Fibroblast of lung (primary cell): ENCODE measurements at places on chromosomes 3 and 15. TPM values are rescaled to one million over a fixed set of nuclear protein-coding genes. Genes with fewer than 3 reads are reported as not detected.
A peak's percentile ranks its signal among the peaks of the same experiment; 100 is the strongest.

Gene CYP19A1
- total RNA-seq = 2.3 and 3.9 TPM in 2 replicates

Gene ADGRG7
- not detected in 2 replicates for total RNA-seq

DNA sequence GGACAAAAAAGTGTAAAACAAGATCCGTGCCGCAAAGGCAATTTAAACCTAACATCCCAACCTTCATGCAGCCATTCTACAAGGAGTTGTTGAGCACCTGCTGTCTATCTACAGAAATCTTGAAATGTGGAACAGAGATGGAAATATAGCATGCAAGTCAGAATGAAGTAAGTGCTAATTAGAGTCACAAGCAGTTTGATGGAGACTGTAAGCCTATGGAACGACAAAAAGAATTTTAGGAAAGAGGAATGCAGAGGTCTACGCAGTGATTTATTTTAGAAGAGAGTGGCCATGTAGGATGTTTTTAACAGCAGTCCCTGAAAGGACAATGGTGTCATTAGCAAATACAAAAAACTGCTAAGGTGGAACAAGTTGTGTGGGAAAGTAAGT lies 851 bp upstream of the DCBLD2 start:
- no peak for DNase-seq
- H3K27ac ChIP-seq = peak overlapping the region; percentile 87
- no peaks in the 10 kb centered on the region for H3K27me3 ChIP-seq
- H3K4me3 ChIP-seq = peak overlapping the region; percentile 62
- H3K36me3 ChIP-seq = no peaks in the 10 kb centered on the region

- peaks cover 11% of the 10 kb centered on the region for H3K27me3 ChIP-seq
- H3K36me3 ChIP-seq = no peaks in the 10 kb centered on the region
- no peaks in the 10 kb centered on the region for H3K4me1 ChIP-seq
- no peak for DNase-seq
These were observed 24.1 kb upstream of the GP9 start for GRCh38 chr3:129036222-129037092.

- H3K27ac ChIP-seq = peak overlapping the region; percentile 23
- H3K4me3 ChIP-seq = no peak overlapping the region
- H3K36me3 ChIP-seq = no peaks in the 10 kb centered on the region
- DNase-seq = peak; percentile 5
- no peaks in the 10 kb centered on the region for H3K27me3 ChIP-seq
These were observed 33.2 kb upstream of the TSPAN3 start for GRCh38 chr15:77104155-77104554.

GRCh38 chr3:32837789-32838188 lies 20.0 kb downstream of the TRIM71 start:
- H3K27ac ChIP-seq = no peak overlapping the region
- H3K4me3 ChIP-seq = no peak overlapping the region
- peaks cover 12% of the 10 kb centered on the region for H3K27me3 ChIP-seq
- no peaks in the 10 kb centered on the region for H3K4me1 ChIP-seq
- DNase-seq = no peak

DNA sequence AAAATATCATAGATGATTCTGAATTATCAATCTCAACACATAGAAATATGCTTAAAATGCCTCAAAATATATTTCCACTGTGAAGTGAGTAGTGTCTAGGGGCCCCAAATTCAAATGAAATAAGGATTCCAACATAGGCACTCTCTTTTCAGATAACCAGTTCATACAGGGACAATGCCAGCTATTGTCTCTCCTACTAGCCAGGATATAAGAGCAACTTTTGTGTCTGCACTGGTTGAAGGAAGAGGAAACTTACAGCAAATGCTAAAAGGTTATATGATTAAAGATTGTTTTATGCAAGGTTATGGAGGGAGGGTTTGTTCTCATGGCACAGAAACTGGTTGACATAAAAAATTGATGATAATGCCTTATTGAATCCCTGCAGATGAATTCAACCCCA lies 579.4 kb upstream of the ALCAM start:
- no peak for DNase-seq
- H3K36me3 ChIP-seq = no peaks in the 10 kb centered on the region
- no peaks in the 10 kb centered on the region for H3K4me1 ChIP-seq

GRCh38 chr15:62847900-62848489 lies 194.6 kb upstream of the TPM1 start:
- H3K4me1 ChIP-seq = no peaks in the 10 kb centered on the region
- no peak overlapping the region for H3K27ac ChIP-seq
- no peaks in the 10 kb centered on the region for H3K36me3 ChIP-seq
- H3K27me3 ChIP-seq = no peaks in the 10 kb centered on the region

- no peak for DNase-seq
- no peaks in the 10 kb centered on the region for H3K4me1 ChIP-seq
- no peak overlapping the region for H3K27ac ChIP-seq
- no peaks in the 10 kb centered on the region for H3K27me3 ChIP-seq
- no peak overlapping the region for H3K4me3 ChIP-seq
These were observed 48.8 kb downstream of the ADAMTS9 start for GRCh38 chr3:64638981-64639481.

DNA sequence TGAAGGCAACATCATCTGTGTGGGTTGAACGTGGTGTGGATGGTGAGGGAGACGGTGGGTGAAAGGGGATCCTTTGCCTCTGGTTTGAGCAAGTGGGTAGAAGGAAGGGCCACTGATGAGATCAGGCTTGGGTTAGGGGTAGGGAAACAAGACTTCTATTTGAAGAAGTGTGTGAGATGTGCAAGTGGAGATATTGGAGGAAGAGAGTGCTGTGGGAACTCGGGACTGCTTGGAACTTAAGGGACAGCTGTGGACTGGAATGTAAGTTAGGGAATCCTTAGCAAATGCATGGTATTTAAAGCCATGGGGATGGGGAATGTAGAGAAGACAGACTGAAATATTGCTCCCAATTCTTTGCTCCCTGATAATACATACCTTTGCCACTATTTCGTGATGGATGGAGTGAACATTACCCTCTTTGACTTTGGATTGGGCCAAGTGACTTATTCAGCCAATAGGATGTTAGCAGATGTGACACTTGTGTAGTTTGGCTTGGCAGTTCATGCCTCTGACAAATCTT lies 30.2 kb upstream of the AMOTL2 start:
- no peak overlapping the region for H3K4me3 ChIP-seq
- DNase-seq = peak; percentile 24
- H3K27ac ChIP-seq = no peak overlapping the region

DNA sequence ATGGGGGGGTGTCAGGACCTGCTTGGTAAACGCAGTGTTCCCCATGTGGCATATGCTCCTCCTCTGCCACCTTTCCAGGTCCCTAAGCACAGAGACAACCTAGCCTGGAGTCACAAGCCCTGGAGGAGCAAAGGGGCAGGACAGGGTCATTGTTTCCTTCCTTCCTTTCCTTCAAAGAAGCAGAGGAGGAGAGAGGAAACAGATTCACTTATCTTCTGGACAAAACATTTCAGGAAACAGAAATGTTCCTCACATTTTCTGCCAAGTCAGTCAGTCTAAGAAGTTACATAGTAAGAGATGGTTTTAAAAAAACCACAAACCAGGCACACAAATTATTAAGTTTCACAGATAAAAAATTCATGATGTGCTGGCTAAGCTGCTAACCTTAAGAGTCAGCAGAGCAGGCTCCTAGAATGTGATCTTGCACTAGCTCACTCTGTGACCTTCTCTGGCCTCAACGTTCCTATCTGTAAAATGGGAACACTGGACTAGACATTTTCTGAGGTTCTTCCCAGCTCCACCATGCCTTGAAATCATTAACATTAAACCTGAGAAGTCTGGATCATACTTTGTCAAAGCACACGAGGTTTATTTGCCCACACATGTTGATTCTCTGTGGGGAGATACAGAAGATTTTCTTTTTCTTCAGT lies 47.9 kb downstream of the ATP13A5 start:
- no peaks in the 10 kb centered on the region for H3K27me3 ChIP-seq
- DNase-seq = no peak
- no peaks in the 10 kb centered on the region for H3K4me1 ChIP-seq
- H3K36me3 ChIP-seq = no peaks in the 10 kb centered on the region
- H3K4me3 ChIP-seq = no peak overlapping the region
- no peak overlapping the region for H3K27ac ChIP-seq

DNA sequence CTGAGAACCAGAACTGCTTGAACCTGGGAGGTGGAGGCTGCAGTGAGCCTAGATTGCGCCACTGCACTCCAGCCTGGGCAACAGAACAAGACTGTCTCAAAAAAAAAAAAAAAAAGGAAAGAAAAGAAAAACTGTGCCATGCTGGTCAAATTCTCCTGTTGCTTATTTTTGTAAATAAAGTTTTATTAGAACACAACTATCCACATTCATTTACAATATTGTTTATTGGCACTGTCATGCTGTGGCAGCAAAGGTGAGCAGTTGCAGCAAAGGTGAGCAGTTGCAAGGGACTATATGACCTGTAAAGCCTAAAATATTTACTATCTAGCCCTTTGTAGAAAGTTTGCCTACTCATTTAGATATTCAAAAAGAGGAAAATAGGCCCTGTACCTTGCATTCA lies 18.3 kb downstream of the ASTE1 start:
- H3K4me3 ChIP-seq = no peak overlapping the region
- peaks cover 8% of the 10 kb centered on the region for H3K36me3 ChIP-seq
- DNase-seq = no peak
- H3K27ac ChIP-seq = no peak overlapping the region
- H3K27me3 ChIP-seq = no peaks in the 10 kb centered on the region
- no peaks in the 10 kb centered on the region for H3K4me1 ChIP-seq

GRCh38 chr3:54985856-54986255 lies 58.0 kb upstream of the LRTM1 start:
- no peak overlapping the region for H3K4me3 ChIP-seq
- no peaks in the 10 kb centered on the region for H3K36me3 ChIP-seq
